ENCODE measurements at places on chromosomes 4 and X.

GRCh38 chr4:93394545-93395081 lies 433.9 kb upstream of the ATOH1 start:
- peak; percentile 2 for DNase-seq

DNA sequence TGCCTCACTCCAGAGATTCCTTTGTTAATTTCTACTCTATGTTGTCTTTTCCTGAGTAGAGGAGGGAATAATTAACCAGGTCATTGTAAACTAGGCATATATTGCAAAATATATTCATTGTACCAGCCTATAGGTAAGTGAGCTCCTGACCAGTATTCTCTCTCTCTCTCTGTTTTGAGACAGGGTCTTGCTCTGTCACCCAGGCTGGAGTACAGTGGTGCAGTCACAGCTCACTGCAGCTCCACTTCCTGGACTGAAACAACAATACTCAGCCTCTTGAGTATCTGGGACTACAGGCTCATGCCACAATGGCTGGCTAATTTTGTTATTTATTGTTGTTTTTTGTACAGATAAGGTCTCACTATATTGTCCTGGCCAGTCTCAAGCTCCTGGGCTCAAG lies 198.3 kb downstream of the ARAP2 start:
- no peak for DNase-seq

DNA sequence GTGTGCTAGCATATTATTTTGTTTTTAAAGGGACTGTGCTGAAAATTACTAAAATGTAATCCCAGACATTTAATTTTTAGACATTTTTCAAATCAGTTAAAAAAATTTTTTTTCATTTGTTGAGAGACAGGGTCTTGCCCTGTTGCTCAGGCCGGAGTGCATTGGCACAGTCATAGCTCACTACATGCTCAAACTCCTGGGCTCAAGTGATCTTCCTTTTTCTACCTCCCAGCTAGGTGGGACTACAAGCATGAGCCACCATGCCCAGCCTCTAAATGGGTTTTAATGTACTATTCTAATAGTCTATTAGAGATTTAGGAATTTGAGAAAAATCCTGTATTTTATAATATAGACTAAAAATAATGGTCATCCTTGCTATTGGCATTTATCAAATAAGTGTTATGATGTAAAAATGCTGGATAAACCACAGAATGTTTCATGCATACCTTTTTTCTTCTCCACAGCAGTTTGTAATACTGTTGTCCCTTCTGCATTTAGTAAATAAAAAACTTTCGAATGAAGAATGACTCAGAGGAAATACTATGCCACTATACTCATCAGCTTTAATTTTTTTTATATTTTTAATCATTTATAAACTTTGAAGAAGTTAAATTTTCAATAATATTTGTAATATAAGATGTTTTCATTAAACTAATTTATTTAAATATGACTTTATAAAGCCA lies 29.9 kb downstream of the CPEB2 start:
- no peak for DNase-seq

DNA sequence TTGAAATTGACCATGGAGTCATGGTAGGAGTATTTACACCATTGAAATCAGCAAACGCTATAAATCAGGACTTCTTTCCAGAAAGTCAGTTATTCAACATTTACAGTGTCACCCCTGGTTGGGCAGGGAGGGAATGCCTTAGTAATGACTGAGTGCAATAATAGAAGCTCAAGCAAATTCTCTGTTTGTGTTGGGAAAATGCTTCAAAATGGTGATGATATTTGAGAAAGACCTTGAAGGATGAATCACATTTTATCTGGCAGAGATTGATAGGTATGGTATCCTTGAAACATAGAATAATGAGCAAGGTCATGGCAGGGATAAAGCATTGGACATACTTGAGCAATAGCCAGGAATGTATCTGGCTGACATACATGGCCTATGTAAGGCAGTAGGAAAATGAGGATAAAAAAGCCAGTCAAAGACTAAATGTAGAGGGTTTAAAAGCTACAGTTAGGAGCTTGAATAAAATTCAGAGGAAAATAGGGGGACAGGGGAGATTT lies 248.7 kb downstream of the FMR1NB start:
- no peak for DNase-seq

DNA sequence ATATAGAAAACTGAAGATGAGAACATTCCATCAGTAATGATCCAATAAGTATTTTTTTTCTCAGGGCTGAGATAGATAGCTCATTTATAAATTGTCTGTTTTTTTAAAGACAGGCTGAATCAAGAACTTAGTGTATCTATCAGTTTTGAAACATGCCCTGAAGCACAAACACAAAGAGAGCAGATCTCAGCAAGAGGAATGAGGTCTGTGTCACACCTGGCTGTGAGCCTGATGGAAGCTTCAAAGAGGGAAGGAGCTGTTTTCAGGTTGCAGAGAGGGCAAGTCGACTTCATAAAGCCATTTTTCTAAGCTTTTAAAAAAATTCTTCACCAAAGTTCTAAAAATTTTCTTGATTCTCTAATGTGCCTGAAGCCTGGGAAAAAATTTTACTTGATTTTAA lies 434.9 kb downstream of the PDGFC start:
- no peak for DNase-seq

GRCh38 chrX:49878128-49878833 lies 1.0 kb upstream of the USP27X start:
- DNase-seq, result no peak

DNA sequence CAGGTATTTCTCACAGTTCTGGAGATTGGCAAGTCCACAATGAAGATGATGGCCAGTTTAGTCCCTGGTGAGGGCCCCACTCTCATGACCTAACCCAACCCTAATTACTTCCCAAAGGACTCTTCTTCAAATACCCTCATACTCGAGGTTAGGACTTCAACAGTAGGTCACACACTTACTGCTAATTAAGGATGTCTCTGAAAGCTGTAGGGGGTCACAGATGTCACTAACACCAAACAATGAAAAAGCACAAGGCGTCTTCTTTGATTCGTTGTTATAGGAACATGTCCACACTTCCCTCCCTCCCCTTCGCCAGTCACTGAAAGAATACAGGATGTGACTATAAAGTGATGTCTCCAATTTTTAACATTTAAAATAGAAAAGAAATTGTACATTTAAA lies 309.7 kb downstream of the PACRGL start:
- DNase-seq, result no peak

GRCh38 chr4:145788755-145789154 lies 108.8 kb downstream of the C4orf51 start:
- DNase-seq, result no peak

- no peak for DNase-seq
Measured at GRCh38 chrX:71558920-71559319, 19.3 kb upstream of the GCNA start.

DNA sequence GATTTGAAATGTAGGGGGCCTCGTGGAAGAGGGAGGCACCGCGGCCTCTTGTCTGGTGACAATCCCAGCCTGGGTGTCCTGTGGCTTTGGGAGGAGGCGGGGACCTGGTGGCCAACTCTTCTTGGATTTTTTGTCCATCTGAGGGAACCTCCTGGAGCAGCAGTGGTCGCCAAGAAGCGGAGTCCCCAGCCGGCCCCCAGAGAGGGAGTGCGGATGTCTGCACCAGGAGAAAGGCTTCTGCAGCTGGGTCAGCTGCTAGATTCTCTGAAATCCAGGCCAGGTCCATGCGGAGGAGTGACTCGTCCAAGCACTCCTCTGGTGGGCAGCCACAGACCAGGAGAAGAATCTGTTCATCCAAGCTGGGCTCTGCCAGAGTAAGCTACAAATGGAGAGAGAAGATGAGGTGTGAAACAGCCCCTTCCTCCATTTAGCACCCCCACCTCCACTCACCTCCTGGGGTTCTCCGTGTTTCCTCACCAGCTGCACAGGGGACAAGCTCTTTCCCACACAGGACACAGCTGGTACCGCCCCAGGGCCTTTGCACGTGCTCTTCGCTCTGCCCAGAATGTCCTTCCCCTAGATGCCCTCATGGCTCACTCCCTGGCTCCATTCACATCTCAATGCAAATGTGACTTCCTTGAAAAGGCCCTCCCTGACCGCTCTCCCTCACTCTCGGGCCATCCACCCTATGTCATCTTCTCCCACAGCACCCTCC lies 27.6 kb downstream of the C4orf50 start:
- DNase-seq, result no peak

DNA sequence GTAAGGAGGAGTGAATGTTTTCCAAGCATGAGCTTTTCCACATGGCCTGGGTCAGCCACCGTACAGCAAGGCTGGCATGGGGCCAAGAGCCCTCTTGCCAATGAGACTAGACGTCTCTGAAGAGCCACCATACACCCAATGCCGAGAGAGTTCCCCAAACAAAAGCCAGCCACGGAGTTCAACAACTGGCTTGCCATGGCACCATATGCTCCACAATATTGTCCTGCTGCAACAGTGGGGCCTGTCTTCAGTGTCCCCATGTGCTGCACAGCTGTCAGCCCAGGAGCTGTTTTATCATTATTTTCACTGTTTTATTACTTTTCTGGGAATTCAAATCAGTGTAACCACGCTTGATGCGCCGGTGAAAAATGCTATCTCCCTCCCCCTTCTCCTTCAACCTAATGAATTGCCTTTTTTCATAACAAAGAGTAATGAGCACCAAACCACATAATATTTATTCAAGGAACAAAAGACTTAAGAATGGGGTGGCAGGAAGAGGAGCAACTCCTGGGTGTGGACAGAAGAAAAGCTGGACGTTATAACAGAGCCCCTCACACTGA lies 18.4 kb downstream of the MAML3 start:
- no peak for DNase-seq

- DNase-seq, result no peak
Measured at GRCh38 chr4:103802766-103803165, 83.0 kb upstream of the TACR3 start.

GRCh38 chr4:99938243-99938753 lies 8.1 kb downstream of the DNAJB14 start:
- no peak for DNase-seq

- DNase-seq, result no peak
Measured at GRCh38 chrX:30793075-30793766, 95.8 kb downstream of the TAB3 start.

DNA sequence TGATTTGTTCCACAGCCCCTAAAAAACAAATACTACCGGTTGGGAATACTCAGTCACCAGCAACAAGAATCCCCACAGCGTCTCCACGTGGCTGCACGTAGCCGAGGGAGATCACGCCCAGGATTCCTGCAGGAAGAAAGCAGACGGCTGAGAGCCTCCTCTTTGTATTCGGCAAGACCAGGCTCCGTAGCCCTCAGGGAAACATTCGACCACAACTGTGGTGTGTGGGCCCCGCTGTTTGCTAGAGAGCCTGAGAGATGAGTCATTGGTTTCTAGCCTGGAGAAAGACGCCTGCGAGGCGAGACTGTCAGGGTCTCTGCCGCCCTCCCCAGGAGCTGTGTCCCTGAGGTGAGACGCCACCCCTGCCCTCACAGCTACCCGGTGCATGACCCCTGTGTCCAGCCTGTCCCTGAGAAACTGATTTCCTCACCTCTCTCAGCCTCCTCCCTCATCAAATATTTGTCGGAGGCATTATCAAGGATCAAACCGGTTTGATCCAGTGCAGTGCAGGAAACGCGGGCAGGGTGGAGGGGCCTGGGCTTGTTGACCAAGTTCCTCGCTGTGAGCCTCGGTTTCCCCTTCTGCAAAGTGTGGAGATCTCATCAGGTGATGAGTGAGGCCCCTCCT lies 4.7 kb upstream of the S100P start:
- peak; percentile 96 for DNase-seq

- no peak for DNase-seq
Measured at GRCh38 chrX:8179656-8180055, 8.6 kb upstream of the VCX2 start.

GRCh38 chr4:8171984-8172924 lies 13.6 kb upstream of the ABLIM2 start:
- DNase-seq, result no peak
